NT2/D1 (cell line): ENCODE measurements at places on chromosomes 7 and 10.
A peak's percentile ranks its signal among the peaks of the same experiment; 100 is the strongest.

GRCh38 chr10:3729397-3729976 lies 55.5 kb downstream of the KLF6 start:
- no peak for DNase-seq

GRCh38 chr10:48509974-48510692 lies 94.7 kb downstream of the ARHGAP22 start:
- no peak for DNase-seq

DNA sequence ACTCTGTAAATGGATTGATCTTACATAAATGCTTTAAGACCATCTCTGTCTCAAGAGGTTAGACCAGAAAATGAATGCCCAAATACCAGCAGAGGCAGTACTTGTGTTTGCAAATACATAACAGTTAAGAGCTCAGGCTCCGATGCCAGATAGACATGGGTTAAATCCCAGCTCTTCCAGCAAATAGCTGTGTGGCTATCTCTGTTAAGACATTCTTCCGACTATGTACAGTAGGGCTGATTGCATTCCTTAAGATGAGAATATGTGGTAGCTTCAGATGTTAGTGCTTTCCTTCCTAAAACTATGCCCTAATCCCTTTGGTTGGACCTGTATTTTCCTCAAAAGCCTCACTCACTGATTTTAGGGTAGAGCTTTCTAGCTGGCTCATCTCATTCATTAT lies 2.2 kb downstream of the IDE start:
- DNase-seq = no peak

DNA sequence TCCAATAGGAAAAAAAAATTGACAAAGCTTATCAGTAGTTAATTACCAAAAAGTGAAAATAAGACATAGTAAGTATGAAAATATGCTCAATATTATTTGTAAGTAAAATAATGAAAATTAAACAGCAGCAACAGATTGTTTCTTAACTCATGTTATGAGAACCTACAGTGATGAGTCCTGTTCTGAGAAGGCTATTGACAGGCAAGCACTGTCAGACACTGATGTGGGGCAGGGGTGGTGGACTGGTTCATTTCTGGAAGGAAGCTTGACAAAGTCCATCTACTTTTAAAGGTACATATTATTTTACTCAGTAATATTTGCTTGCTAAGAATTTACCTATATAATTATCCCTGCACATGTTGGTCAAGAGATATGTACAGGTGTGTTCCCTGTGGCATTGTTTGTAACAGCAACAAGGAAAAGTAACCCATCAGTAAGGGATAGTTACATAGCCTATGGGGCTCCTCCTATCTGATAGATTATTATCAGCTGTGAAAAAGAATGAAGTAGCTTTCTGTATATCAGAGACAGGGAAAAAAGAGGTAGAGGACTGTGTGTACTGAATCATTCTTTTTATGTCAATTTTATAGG lies 161.6 kb downstream of the RTKN2 start:
- no peak for DNase-seq

- DNase-seq = no peak
Measured at GRCh38 chr7:104161244-104161643, 46.6 kb downstream of the ORC5 start.

GRCh38 chr10:125169279-125169678 lies 8.9 kb upstream of the CTBP2 start:
- no peak for DNase-seq

DNA sequence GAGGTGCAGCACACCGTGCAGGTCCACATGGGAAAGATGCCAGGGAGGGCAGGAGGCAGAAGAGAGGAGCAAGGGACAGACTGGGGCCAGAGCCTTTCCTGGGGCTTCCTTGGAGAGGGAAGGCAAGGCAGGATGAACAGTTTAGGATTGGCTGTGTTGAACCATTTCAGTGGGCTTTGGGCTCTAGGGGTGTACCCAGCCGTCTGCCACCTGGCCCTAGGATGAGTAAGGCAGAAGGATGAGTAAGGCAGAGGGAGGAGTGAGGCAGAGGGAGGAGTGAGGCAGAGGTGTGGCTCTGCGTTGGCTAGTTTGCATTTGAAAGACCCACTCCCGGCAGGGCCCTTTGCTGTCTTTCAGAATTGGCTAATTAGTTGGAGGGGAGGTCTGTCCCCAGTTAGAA lies 31.5 kb upstream of the PRF1 start:
- DNase-seq = no peak

- no peak for DNase-seq
Measured at GRCh38 chr7:33744293-33745075, 160.9 kb upstream of the BMPER start.

DNA sequence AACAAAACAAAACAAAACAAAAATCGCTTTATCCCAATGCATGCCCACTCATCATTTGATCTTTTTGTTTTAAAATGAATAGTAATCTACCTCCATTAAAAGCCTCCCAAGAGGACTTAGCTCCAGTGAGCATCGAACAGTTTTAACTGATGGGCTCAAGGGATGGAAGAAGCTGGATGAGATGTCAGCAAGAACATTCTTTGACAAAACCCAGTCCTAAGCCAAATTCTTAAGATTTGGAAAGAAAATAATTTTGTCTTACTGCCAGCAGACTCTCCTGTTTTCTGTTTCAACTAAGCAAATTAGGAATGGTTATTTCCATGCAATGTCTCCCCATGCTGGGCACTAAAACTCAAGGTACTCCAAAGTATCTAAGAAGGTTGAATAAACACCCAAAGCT lies 127.3 kb downstream of the RNLS start:
- DNase-seq = no peak

DNA sequence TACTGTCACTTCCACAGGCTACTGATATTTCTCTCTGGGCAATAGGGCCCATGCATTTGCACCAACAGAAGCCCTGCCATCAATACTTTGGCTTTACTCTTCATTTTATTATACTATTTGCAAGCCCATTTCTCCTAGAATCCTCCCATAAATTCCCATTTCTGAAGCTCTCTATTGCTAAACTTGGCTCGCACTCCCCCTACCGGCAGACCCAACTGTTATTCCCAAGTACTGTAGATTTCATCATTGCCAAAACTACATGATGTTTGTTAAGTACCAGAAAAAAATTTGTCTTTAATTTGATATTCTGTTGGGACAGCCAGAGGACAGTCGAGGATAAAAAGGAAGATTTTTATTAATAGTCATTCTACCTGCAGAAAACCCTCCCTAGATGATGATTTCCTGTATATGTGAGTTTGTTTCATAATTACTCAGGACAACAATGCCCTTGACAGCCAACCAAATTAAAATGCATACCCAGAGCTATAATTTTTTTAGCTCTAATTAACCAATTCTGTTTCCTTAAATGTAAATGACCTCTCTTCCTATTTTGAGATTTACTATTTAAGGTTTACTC lies 298.6 kb downstream of the REEP3 start:
- DNase-seq = peak; percentile 25

- DNase-seq = no peak
Measured at GRCh38 chr7:74372511-74373111, 81.1 kb upstream of the GTF2IRD1 start.

DNA sequence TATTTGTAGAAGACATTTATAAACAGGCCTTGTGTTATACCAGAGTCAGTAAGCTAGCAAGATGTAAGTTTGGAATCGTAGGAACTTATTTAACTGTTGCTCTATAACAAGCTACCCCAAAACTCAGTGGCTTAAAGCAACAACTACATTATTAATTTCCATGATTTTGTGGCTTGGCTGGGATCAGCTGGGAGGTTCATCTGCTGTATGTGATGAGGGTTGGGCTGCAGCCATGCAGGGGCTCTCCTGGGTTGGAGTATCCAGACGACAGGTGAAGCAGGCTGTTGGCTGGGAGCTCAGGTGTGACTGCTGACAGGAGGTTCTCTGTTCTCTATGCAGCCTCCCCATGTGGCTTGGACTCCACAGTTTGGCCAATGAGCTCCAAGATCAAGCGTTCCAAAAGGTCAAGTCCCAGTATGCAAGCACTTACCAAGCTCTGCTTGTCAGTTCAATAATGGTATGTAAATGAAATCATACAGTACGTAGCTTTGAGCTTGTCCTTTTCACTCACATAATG lies 52.4 kb downstream of the GPR26 start:
- no peak for DNase-seq

GRCh38 chr10:97195706-97196222 lies 10.0 kb upstream of the SLIT1 start:
- no peak for DNase-seq

DNA sequence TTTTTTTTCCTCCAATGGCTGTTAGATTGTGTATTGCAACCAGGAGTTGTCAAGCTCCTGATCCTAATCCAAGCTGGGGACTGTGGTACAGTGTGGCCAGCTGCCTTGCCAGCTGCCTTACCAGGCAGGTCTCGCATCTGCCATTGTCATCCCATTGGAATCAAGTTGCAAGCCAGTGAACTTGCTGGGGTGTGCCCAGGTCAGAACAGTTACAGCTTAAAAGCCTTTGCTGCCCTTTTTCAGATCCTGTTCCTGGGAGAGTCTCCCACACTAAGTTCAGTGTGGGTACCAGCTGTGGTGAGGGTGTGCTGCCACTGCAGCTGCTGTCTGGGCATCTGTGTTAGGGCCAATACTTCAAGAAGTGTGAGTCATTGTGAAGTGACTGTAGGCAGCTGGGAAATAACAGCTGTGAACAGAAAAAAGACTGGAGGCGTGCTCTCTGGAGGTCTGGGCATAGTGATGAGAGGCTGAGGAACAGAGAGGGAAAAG lies 72.8 kb downstream of the CCNY start:
- DNase-seq = no peak

DNA sequence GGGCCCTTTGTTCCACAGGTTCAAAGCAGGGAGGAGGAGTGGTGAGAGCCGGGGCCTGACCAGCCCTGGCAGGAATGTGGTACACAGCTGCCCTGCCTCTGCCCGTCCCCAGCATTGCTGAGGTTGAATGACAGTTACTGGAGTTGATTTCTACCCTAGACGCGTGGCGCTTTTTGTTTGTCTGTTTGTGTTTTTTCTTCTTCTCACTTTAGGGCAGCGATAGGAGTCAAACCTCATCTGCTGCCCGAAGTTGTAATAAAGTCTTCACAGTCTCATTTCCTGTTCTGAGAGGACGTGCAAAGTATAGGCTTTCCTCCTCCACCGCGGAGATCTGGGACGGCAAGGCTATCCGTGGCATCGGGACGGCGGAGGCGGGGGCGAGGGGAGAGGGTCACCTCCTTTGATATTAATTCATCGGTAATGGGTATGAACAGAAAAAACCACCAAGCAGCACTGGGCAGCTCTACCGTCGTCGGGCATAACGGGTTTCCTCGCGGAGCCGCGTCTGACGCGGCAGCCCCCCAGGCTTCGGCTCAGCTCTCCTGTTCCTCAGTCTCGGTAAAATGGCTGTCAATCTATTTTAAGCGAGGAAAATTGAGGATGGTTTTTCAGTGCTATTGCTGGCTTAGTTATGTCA lies 160.8 kb downstream of the LRMDA start:
- DNase-seq = no peak

DNA sequence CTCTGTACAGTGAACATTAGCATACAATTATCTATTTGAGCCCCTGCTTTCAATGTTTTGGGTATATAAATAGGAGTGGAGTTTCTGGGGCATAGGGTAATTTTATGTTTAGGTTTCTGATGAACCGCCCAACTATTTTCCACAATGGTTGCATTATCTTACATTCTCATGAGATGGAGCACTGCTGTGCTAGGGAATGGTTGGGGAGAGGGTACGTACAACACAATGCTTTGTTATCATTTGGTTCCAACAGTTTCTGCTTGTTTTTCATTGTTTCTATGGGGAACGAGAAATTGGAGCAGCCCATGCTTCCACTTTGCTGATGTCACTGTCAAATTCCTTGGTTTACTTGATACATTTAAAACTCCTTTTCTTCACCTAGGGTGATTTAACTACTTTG lies 1115.3 kb downstream of the REEP3 start:
- no peak for DNase-seq

DNA sequence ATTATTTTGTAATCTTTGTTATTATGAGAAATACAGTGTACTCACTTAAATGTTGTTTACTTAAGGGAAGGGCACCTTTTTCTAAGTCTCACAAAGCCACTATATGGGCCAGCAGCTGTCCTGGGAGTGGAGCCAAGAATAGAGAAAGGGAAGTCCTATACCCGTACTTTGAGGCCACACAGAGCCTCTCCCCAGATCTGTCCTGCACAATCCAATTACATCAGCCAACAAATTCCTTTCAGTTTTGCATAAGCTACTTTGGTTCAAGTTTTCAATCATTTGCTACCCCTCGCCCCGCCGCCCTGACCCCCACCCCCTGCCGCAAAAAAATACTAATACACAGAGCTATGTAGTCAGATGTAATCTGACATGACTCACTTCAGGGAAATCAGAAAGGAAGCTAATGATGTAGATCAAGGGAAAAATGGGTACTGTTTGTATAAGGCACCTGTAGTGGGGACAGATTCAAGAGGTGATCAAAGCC lies 297.4 kb upstream of the NEBL start:
- DNase-seq = no peak

- no peak for DNase-seq
Measured at GRCh38 chr7:5692112-5692844, 89.2 kb downstream of the RNF216 start.

GRCh38 chr7:123209786-123210185 lies 10.0 kb upstream of the SLC13A1 start:
- no peak for DNase-seq

GRCh38 chr7:124324262-124324661 lies 291.4 kb upstream of the TMEM229A start:
- DNase-seq = no peak

DNA sequence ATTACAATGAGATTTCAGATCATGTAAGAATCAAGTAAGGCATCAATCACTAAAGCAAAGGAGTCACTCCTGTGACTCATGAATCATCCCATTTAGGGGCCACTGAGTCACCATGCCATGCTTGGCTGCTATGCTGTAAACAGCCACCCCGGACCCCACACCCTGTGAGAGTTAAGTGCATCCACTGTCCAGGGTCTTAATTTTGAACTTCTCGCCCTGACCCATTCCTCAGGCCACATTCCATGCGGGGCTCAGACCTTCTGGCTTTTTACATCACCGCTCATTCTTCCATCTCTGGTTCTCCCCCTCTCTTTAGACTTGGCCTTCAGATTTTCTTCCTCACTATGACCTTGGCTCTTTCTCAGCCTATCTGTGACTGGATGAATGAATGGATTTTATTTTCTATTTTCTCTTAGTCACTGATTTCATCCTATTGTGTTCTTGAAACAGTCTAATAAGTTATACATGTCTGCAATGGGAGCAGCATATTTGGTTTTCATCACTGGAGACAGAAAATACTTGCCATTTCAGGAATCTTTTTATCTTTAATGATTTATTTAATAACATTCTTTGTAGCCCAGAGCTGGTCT lies 239.6 kb downstream of the SKIDA1 start:
- no peak for DNase-seq

DNA sequence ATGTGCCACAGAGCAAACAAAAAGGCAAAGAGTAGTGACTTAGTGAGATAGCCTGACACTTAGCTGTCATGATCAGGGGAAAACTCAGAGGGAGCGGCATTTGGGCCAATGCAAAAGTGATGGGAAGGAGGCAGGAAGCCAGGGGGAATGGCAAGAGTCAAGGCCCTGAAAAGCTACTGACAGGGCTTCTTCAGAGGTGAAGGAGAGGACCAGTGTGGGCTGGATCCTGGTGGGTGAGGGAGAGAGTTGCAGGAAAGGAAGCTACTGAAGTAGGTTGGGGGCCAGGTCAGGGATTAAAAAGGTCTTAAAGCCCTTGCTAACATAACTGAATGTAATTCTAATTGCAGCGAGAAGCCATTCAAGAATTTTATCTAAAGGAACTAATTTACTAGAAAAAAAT lies 117.0 kb downstream of the AASS start:
- no peak for DNase-seq

GRCh38 chr7:77657427-77658224 lies 38.6 kb upstream of the RSBN1L start:
- DNase-seq = no peak

- no peak for DNase-seq
Measured at GRCh38 chr7:155865830-155866525, 53.7 kb upstream of the SHH start.
